ENCODE measurements at places on chromosomes 2 and 18. TPM values are rescaled to one million over a fixed set of nuclear protein-coding genes. Genes with fewer than 3 reads are reported as not detected.
A peak's percentile ranks its signal among the peaks of the same experiment; 100 is the strongest.

DNA sequence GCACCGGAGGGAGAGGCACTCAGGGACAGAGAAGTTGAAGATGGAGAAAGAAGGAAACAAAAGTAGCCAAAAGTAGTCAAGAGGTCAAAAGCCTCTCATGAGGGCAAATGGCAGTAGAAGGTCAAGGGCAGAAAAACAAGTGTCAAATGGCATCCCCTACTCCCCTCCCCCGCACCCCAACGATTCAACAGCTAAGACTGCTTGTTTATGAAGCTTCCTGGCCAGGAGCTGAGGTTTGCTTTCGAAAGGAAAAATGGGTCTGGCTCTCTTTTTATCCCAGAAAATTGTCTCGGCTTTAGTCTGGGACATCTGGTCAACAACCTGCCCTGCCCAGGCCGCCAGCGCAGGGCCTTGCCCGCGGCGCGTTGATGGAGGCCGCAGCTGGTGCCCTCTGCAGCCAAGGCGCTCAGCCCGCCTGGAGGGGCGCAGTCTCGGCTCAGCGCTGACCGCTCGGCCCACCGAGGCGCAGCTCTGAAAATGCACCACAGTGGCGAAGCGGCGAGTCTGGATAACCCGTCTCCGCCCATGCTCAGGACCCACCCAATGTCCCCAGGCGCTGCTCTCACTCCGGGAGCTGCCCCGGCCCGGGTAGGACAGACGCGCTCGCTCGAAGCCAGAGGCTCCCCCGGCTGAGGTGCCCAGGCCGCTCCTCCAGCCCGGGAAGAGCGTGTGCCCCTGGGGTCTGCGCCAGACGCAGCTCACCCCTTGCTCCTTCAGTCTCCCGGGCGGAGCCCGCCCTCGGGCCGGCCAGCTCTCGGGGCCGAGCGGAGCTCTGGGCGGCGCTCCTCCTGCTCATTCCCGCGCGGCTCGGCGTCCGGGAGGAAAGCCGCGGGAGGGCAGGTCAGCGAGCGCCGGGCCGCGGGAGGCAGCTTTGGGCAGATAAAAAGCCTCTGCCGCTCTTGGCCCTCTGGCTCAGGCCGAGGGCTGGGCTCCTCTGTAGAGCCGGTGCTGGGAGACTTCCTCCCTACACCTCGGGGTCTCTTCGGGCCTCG, 1.8 kb upstream of the TBR1 start:
- no peak for DNase-seq

CRYBA2 gene
- total RNA-seq = not detected

TMEM37 gene
- total RNA-seq = 2.3 TPM

- DNase-seq = no peak
Measured at GRCh38 chr18:12314591-12315305, 6.7 kb downstream of the TUBB6 start.

FNDC4 gene
- 3.3 TPM for total RNA-seq

- DNase-seq = no peak
Measured at GRCh38 chr2:130346041-130346740, 3.5 kb downstream of the IMP4 start.

ACVR2A gene
- total RNA-seq = 9.4 TPM

DNA sequence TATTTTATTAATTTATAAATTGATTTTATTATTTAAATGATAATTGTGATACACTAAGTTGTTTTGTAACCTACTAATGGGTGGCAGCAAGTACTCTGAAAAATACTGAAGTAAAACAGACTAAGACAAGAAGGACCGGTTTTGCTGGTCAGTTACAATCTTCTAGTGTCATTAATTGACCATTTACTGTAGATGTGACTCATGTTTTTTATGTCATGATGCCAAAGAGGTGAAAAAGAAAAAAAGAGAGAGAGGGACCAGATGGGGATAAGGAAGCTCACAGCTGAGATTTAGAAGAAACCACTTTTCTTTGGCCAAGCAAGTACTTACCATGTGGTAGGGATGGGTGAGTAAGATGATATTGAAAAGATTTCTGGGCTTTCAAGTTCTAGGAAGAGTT, 955.8 kb upstream of the LRRTM1 start:
- peak; percentile 55 for DNase-seq

- no peak for DNase-seq
Measured at GRCh38 chr18:21604671-21605070, 4.2 kb upstream of the ESCO1 start.

DNA sequence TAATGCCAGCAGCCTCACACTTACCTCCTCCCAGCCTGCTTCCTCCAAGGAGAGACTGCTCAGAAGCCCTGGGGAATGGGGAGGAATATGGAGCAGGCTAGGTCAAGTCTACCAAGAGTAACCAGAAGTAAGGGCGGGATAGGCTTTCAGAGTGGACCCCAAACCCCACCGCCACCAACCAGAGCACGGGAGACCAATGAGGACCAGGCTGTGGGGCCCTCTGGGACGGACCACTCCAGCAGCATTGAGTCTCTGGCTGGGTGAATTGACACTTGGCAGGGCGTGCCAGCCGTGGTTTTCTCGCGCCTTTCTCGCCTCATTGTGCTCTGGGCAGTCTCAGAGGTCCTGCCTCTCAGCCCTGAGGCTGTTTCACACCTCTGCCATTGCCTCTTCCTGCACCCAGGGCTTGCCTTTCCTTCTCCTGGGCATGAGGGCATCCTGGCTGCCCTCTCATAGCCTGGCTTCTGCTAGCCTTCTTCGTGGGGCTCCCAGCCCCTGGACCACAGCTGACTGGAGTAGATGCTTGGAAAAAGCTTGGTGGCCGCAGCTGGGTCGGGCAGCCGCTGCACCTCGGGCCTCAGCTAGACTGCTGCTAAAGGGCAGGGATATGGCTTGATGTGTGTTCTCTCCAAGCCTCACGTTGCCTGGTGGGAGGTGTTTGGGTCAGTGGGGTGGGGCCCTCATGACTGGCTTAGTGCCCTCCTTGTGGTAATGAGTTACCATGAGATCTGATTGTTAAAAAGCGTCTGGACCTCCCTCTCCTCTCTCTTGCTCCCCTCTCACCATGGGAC, 40.5 kb upstream of the HS6ST1 start:
- DNase-seq = no peak

PCARE gene
- total RNA-seq = not detected

GPR45 gene
- 0.30 TPM for total RNA-seq

LANCL1 gene
- 61.5 TPM for total RNA-seq

GRCh38 chr2:31275976-31276375, 42.0 kb downstream of the EHD3 start:
- DNase-seq = no peak

DNA sequence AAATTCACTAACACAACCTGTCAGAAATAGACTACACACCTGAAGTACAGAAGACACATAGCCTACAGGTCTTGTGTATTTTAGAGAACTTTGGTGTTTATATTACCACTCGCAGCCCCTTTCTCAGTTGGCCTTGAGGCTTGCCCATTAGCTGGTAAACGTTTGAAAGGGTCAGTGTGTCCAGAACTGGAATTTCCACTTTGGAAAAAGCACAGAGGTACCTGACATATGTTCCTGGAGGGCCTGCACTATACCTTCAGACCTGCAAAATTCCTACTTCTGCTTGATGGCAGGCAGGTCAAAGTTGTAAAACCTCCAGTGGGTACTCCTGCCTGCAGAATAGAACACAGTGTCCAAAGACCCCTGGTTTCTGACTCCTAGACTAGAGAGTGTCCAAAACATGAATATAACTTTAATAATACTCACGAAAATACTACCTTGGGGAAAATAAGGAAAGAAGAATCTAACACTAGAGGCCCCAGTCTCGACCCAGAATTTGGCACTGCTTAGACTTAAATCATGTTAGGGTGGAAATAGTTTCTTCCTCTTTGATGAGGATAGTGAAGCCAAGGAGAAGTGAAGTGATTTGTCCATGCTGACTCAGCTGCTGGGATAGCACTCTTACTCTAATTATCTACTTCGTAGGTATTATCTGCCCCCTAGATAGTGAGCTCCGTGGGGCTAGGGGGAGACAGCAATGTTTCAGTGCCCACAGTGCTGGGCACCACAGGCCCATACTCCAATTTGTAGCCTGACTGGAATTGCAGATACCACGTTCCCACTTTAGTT, 2.8 kb downstream of the KCTD1 start:
- DNase-seq = no peak

EIF2AK3 gene
- total RNA-seq = 8.9 TPM

GRCh38 chr2:70808983-70809958, 11.1 kb downstream of the CLEC4F start:
- no peak for DNase-seq

EEF1B2 gene
- 985 TPM for total RNA-seq

DNA sequence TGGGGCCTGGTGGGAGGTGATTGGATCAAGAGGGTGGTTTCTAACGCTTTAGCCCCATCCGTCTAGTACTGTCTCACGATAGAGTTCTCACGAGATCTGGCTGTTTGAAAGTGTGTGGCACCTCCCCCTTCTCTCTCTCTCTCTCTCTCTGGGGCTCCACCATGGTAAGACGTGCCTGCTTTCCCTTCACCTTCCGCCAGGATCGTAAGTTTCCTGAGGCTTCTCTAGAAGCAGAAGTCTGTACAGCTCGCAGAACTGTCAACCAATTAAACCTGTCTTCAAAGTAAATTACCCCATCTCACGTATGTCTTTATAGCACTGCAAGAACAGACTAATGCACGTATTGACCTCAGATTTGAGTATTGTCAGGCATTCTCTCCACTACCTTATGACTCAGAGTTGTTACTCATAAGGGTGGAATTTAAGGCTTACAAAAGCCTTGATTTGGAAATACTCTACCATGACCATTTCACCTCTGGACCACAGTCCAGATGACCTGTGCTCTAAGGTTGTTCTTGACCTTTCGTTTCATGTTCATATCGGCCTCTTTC, 99.5 kb upstream of the AGAP1 start:
- DNase-seq = peak; percentile 90
